ENCODE measurements at places on chromosomes 4 and X. TPM values are rescaled to one million over a fixed set of nuclear protein-coding genes. Genes with fewer than 3 reads are reported as not detected.

The GAGE12F gene
- not detected for polyA plus RNA-seq

DNA sequence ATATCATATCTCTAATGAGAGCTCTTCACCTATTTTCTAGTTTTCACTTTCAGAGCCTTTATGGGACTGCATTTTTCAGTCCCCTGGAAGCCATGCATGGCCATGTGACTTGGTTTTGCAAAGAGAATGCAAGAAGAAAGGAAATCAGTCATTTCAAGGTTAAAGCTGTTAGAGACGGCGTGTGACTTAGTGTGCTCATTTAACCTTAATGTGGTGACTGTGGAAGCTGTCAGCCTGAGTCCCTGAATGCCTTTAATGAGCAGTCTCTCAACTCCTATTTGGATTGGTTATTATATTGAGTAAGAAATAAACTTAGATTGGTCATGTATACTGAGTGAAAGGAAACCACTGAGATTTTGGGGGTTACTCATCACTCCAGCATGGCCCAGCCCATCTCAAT lies 212.7 kb downstream of the KCNIP4 start:
- no peak for DNase-seq

GRCh38 chrX:120823556-120823955 lies 52.1 kb downstream of the CT47B1 start:
- DNase-seq: no peak

DNA sequence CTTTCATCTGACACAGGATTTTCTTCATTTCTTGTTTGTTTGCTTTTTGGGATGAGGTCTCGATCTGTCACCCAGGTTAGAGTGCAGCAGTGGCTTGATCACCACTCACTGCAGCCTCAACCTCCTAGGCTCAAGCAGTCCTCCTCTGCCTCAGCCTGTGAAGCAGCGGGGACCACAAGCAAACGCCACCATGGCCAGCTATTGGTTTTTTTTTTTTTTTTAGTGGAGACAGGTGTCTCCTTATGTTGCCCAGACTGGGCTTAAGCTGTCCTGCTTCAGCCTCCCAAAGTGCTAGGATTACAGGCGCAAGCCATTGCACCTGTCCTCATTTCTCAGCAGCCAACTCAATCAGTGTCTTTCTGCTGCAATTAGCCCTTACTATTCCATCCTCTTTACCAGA lies 10.3 kb downstream of the SPRY1 start:
- DNase-seq: no peak

DNA sequence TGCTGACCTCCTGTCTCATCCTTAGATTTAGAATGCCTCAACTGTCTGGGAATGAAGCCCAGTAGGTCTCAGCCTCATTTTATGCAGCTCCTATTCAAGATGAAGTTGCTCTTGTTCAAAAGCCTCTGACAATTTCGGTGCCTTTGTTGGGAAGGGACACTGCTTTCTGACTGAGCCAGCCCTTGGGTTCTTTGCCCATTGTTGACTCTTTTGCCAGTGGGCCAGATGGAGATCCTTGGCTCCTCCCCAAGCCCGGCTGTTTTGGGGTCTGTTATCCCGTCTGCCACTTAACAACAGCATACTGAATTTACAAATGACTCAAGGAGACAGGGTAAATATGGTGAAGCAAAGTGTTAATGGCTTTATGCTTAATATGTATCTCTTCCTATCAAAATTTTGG lies 58.3 kb upstream of the PRKX start:
- DNase-seq: no peak

- DNase-seq: no peak
Measured at GRCh38 chr4:113256946-113257345, 207.5 kb downstream of the ANK2 start.

DNA sequence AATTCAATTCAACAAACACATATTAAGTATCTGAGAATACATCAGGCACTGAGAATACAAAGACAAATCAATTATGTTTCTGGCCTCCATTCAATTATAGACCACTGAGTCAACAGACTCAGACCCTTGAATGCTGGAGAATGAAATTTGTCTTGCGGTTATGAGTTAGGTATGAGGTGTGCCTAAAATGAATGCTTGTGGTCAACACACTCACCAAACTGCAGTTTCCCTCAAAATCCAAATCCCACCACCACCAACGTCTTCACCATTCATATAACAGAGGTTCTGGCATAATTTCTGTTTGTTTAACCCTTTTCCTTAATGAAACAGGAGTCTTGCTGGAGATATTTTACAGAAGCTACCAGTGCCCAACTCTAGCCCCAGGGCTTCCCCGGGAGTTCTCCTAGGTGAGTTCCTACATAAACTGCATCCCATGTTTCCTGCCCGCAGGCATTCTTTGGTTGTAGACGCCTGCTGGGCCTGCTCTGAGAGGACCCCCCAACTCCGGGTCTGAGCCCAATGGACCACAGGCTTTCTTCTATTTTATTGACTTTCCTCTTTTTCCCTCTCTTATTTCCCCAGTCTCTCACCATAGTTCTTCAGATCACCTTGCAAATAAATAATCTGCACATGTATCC lies 119.2 kb downstream of the DDX53 start:
- no peak for DNase-seq

DNA sequence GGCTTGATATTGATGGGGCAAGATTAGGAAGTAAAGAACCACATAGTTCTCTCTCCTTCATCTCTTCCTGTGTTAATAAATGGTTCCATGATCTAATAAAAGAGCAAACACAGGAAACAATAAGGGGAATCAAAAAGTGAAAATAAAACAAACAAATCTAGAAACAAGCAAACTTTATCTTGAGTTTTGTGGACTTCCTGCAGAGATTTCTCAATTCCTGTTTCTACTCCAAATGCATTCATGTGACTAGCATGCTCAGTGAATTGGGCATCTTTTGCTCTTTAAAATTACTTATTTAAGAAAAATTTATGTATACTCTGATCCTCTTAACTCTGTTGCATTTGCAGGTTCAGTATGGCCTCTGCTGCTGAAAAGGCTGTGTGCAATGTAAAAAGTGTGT lies 682.0 kb downstream of the KCTD8 start:
- no peak for DNase-seq

The TEX13D gene
- not detected for polyA plus RNA-seq
